ENCODE measurements at places on chromosomes 3 and 15.

DNA sequence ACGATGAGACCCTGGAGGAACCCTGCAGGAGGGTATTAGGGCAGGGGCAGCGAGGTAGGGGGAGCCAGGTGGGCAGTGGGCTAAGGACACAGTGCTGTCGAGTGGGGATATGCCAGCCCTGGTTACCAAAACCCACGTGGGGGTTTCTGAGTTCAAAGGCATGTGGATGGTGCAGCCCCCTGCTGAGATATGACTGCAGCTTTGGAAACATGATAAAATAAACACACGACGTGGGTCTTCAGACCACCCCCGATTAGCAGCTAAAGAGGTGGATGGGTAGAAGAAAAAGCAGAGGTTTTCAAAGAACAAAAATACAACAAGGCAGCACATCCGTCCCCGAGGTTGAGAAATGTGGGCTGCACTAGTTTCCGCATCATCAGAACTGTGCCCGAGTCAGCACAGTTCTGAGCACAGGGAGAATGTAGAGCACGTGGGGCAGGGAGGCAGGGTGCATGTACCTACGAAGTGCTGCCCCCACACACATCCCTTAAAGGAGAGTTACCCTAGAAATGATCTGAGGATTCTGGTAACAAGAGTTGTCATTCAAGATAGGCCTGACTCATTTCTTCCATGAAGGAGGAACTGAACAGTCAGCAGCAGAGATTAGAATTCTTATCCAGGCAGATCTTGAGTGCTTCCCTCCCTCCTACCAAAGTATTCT, 121.3 kb downstream of the RPLP1 start:
- no peak for DNase-seq

DNA sequence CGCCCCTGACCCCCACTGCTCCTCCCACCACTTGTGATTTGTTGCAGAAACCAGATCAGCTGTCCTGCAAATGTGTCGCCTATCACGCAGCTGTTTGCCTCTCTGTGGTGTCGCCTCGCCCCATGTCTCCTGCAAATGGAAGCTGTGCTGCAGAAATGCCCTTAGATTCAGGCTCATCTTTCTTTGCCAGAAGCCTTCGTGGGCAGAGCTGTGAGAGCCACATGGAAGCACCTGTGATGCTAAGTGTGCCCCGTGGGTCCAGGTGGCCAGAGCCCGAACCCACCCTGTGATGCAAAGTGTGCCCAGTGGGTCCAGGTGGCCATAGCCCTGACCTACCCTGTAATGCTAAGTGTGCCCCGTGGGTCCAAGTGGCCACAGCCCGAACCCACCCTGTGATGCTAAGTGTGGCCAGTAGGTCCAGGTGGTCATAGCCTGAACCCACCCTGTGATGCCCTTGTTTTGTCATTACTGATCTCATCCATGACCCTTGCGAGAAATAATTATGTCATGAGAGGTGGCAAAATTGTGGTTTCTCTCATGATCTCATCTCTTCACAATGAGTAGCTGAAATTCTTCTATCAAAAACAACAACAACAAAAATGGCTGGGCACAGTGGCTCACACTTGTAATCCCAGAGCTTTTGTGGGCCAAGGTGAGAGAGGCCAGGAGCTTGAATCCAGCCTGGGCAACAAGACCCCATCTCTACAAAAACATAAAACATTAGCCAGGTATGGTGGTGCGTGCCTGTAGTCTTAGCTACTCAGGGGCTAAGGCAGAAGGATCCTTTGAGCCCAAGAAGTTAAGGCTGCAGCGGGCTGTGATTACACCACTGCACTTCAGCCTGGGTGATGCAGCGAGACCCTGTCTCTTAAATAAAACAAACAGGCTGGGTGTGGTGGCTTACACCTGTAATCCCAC, 187.4 kb downstream of the GOLGA6L6 start:
- DNase-seq = no peak

DNA sequence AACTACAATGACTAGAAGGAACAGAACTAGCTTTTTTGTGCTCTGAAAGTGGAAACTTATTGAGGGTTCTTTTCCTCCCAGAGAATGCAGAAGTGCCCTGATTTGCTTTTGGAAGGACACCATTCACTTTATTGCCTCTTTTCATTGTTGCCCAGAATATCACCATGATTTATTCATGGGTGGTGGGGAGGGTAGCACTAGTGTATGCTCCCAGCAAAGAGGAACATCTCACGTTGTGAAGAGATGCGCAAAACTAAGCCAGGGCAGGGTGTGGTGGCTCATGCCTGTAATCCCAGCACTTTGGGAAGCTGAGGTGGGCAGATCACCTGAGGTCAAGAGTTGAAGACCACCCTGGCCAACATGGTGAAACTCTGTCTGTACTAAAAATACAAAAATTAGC, 31.4 kb downstream of the FLNB start:
- DNase-seq = no peak

DNA sequence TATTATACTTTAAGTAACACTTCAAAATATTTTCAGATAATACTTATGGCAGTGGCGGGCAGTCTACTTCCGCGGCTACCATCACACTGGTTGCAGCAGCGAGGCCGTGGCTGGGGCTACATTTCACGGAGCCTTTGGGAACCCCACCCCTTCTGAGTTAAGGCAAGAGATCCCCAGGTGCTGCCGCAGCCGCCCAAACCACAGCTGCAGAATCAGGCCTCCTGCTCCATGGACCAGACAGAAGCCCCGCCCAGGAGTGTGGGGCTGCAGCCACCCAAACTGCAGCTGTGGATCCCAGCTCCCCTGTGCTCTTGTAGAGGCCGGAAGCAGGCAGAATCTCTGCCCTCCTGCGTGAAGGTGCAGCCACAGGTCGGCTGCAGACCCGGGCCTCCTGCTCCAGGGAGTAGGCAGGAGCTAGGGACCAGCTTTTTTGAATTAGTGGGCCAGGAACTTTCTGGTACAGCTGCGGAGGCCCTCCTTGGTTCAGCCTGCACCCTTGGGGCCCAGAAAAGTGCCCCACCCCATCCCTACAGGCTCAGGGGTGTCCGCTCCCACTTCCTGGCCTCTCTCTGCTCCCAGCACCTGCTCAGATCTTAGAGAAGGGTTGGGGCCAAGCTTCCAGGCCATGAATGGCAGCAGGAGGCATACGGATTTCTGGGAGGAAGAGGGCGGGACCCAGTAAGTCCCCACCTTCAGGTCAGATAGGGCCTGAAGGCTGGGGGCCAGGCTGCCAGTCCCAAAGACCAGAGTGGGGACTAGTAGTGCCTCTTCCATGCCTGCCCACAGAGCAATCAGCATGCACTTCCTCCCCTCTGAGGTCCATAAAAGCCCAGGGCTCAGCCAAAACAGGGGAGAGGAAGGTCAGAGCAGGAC, 1188.8 kb upstream of the CADM2 start:
- DNase-seq = no peak

DNA sequence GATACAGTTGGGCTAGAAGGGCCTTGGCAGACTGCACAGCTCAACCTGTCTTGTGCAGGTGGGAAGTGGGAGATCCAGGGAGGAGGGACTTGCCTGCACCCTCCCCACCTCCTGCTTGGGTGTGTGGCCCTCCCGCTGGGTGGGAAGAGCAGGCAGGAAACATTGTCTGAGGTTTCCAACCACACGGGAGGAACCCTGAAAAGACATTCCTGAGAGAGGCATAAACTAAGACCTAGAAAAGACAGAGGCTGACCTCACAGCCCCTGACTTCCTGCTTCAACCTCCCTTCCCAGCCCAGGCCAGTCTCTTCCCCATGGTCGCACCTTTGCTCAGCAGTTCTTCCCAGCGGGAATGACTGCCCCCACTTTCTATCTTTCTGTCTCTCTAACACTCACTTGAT, 46.3 kb upstream of the INSYN1 start:
- no peak for DNase-seq

DNA sequence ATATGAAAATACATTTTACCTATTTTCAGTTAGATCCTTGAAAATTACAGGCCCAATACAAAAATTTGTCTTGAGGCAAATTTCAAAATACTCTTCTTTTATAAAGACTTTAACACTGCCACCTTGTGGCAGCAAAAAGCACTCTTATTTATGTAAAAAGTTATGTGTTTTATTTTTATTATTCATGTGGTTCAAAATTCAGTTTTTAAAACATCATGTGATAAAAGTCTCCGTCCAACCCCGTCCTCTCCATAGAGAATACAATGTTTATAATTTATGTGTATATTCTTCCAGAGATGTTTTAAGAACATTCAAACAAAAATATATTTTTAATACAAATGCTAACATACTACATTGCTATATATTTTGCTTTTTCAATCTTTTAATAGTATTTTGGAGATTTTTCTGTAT, 36.9 kb upstream of the TRIM59 start:
- no peak for DNase-seq

- no peak for DNase-seq
These were observed 79.9 kb downstream of the IGF1R start for GRCh38 chr15:98728082-98728810.

DNA sequence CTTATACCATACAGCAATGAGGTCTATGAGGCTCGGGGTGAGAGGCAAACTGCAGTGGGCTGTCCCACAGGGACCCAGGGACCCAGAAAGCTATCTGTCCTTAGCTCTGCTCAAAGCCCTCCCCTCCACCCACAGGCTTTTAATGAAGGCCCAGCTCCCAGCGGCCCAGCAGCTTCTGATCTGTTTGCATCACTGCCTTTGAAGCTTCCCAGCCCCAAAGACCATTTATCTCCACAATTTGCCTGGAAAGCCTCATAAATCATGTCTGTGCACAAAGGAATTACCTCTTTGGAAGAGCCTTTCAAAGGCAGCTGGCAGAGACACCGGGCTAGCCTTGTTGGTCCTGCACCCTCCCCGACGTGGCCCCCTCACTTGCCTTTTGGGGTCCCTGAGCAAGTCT, 123.9 kb downstream of the RAB11A start:
- no peak for DNase-seq

DNA sequence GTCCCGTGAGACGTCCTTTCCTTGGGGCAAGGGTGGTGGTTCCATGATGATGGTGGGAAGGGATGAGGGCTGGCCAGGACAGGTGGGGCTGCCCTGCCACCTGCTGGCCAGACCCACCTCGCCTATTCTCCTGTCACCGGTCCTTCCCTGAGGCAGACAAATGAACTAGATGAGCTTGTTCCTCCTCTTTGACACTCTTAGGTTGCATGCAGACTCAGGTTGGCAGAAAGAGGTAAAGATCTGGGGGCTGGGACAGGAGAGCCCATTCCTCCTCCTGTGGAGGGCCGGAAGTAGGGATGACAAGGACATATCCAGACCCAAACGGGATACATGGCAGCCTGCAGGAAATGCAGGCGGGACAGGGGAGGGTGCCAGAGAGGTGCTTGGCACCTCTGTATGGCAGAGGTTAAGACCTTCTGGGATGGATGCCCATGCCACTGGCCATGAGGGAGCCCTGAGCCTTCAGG, 38.6 kb downstream of the ACSBG1 start:
- peak; percentile 24 for DNase-seq

- DNase-seq = no peak
These were observed 31.4 kb downstream of the DIPK2A start for GRCh38 chr3:144003051-144003450.

DNA sequence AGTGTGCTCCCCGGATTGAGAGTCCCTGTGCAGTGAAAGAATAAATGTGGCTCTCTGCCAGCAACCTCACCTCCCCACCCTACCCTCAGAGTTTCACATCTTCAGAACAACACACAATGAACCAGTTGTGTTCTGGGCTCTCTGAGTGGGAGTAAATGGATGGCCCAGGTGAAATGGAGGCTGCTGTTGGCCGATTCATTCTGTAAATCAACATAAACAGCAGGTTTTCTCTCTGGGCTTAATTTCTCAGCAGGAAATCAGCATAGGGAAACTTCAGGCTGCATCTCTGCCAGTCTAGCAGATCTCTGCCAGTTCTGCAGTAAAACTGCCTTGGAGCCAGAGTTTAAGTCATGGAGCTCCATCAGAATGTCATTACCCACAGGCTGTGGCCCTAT, 54.6 kb upstream of the FURIN start:
- no peak for DNase-seq

- peak; percentile 29 for DNase-seq
These were observed at the start of gene PPM1L for GRCh38 chr3:160755776-160756304. Gene PPM1L, plus strand, starts transcription at chr3:160756231.

- DNase-seq = no peak
These were observed 174.1 kb downstream of the UACA start for GRCh38 chr15:70589221-70589620.

- no peak for DNase-seq
These were observed 109.0 kb downstream of the ADAMTS9 start for GRCh38 chr3:64578797-64579196.

GRCh38 chr3:87288446-87288845, 12.1 kb upstream of the POU1F1 start:
- DNase-seq = no peak

- no peak for DNase-seq
These were observed 11.7 kb downstream of the SNRPN start for GRCh38 chr15:24966364-24967103.

DNA sequence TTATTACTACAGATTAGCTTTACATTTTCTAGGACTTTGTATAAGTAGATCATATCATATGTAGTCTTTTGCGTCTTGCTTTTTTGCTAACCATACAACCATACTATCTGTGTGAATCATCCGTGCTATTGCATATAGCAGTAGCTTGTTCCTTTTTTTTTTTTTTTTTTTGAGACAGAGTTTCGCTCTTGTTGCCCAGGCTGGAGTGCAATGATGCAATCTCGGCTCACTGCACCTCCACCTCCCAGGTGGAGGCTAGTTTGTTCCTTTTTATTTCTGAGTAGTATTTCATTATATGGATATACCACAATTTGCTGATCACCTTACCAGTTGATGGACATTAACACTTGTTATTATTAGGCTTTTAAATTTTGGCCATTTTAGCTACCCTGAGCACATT, 54.5 kb upstream of the TBL1XR1 start:
- DNase-seq = no peak

- DNase-seq = no peak
These were observed 19.0 kb downstream of the FAN1 start for GRCh38 chr15:30922480-30923311.

DNA sequence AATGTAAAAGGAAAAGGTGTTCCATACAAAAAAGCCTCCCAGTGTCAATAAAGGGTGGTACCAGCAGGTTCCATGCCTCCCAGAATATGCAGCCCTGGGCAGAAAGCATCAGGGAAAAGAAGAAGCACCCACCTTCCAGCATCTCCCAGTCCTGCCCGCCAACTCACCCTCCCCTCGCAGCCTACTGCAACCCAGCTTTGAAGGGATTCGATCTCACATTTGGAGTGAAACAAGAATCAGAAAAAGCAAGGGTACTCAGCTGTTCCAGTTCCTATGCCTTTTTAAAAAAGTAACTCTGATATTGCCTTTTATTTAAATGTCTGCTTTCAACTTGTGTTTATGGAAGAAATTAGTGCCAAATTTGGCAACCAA, 166.9 kb downstream of the ADAMTS17 start:
- no peak for DNase-seq

DNA sequence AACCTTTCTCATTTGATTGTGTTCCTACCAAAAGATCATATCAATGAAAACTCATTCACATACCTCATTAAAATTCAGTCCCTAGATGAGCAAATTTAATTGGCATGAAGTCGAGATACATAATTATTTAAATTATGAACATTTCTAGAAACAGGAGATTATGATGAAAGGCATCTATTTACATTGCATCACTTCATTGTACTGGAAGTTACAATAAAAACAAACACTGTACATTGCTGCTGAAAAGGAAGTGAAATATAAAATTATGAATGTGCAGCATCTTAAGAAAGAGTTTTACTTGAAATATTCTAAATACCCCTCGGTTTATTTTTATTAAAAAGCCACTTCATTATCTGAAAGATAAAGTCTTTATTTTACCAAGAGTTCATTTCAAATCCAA, 163.4 kb upstream of the ZNF385D start:
- DNase-seq = no peak
